ENCODE measurements at places on chromosomes 3 and 15.

DNA sequence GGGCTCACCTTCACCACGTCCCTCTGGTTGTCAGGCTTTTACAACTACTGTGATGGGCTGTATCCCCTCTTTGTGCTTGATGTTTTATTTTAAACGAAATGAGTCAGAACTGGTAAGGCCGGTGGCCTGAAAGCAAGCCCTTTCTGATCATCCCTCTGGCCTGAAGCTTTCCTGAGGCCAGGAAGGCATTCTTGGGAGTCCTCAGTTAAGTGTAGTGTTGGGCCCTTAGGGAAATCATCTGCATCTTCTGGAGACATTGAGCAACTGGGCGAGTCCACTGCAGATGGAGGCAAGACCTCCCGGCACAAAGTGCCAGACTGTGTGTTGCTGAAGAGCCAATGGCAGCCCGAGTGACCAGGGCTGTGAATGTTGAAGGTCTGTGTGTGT is 33.0 kb upstream of the AMOTL2 start:
- DNase-seq, result peak; percentile 46

DNA sequence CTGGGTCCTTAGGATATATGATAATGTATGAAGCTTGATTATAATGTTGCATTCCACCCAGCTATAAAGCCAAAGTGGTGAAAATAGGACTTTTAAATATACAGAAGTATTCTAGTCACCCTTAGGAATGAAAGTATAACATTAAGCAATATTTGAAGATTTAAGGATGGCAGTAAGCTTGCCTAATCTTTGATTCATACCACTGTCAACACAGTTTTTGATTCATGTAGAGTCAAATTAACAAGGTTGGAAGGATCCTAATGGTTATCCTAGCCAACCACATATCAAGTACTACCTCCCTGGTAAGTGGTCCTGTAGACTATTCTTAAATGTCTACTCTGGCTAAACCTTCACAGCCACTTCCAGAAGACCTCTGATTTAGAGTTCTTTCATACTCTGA is 18.6 kb downstream of the ARIH1 start:
- no peak for DNase-seq

DNA sequence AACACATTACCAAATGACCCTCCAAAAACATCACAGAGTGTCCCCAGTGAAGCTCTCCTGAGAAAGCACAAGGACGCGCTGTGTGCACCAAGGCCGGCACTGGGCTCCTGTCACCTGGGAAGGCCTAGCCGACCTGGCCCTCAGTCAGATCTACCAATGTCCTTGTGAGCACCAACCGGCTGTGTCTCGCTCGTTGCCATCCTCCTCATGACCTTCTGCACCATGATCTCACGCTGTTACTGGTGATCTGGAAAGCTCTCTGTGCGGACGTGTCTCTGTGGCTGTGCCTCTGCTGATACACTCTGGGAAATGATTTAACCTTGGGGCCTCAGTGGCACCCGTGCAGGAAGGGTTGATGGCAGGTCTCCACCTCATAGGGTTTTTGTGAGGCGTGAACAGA is 24.2 kb downstream of the ZXDC start:
- no peak for DNase-seq

GRCh38 chr3:19338769-19339168 is 190.5 kb downstream of the KCNH8 start:
- no peak for DNase-seq
